ENCODE measurements at places on chromosomes 4 and X.

- no peak for DNase-seq
Measured at GRCh38 chrX:153412746-153413720, 1.8 kb downstream of the ZFP92 start.

DNA sequence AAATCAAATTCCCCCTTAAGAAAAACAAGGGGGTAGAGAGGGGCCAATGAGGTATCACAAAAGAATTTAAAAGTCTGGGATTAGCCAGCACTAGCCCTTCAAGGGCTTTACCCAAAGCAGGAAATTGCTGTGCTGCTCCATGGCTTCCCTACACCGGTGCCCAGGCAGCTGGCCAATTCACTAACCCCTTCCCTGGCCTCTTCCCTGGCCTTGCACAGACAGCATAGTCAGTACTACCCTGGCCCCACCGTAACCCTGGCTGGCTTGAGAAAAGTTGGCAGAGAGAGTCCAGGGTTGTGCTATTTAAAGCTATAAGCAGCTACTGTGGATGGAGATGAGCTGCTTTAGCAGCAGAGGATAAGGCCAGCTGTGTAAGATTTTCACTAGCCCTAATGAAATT is 43.1 kb downstream of the ADAMTS3 start:
- DNase-seq, result no peak

DNA sequence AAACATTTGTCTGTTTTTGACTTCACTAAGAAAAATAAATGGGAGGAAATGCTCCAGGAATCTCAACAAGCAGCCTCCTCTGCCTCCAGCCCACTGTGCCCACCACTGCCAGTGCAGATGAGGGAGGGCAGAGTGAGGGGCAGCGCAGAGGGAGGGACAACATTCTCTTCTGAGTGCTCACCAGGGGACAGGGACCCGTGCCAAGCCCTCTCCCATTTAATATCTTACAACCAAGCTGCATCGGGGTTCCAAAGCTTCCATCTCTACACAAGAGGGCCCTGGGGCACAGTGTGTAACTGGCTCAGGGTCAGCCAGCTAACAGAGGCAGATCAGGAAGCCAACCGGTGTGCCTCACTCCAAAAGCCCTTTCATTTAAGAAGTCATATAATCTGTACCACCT is 120.4 kb downstream of the NSUN7 start:
- DNase-seq, result no peak

GRCh38 chr4:69576251-69576877 is 63.1 kb downstream of the UGT2A2 start:
- DNase-seq, result no peak

GRCh38 chr4:87038837-87039615 is 104.2 kb downstream of the AFF1 start:
- peak; percentile 4 for DNase-seq

DNA sequence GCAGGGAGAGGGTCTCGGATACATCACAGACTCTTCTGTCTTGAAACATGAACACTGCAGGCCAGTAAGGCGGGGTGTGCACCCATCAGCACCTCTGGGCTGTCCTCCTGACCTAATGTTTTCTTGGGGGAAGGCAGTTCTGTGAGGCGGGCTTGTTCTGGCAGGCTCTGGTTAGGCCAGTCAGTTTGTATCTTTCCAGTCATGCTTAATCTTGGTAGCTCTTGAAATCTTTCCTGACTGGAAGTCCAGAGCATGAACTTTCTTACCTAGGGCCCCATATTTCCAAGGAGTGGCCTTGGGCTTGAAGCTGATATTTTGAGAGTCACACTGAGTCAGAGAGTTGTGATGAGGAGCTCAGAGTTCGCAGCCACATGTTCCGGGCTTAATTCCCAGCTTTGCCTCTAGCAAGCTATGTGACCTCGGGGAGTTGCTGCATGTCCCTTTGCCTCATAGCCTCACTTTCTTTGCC is 54.2 kb upstream of the RASSF6 start:
- DNase-seq, result no peak

GRCh38 chr4:33067221-33067620 is 2347.1 kb downstream of the PCDH7 start:
- DNase-seq, result no peak

DNA sequence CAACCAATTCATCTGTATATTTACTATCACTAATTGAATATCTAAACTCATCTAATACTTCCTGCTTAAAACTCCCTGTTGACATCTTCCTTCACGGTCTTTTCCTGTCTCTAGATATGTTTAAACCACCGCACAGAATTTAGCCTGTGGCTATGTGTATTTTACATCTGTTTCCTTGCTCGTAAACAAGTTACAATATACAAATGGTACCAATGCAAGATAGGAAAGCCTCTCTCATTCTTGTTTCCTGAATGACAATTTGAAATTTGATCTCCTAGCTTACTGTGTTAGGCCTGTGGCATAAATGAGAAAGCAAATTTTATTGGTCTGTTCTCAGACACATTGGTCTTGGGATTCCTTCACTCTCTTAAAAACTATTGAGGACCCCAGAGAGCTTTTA is 89.7 kb upstream of the PCDH7 start:
- DNase-seq, result no peak

- DNase-seq, result no peak
Measured at GRCh38 chr4:19375931-19376330, 875.8 kb upstream of the SLIT2 start.

GRCh38 chrX:107559506-107559905 is 68.8 kb upstream of the PRPS1 start:
- no peak for DNase-seq

- no peak for DNase-seq
Measured at GRCh38 chr4:77398256-77398655, 207.4 kb upstream of the CXCL13 start.

DNA sequence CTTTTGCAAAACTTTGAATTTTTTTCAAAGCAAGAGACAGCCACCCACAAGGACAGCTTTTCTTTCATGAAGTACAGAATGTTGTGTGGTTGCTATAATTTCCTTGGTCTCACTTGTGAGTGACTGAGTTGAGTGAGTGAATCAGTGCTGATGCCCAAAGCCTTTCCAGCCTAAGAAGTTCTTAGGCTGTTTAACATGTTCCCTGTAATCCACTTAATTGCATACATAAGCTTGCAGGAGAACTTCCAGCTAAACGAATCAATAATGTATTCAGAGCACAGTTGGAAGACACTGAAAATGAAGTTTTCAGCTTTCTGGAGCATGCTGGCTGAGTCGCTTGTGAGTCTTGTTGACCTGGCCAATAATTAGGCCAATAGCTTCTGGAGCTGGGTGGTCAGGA is 42.0 kb upstream of the GK2 start:
- no peak for DNase-seq

- DNase-seq, result no peak
Measured at GRCh38 chr4:120858776-120859175, 63.8 kb downstream of the PRDM5 start.

- no peak for DNase-seq
Measured at GRCh38 chr4:51851090-51851936, 8.4 kb downstream of the DCUN1D4 start.

- no peak for DNase-seq
Measured at GRCh38 chr4:73392936-73393335, 11.2 kb upstream of the ALB start.

- no peak for DNase-seq
Measured at GRCh38 chrX:123169247-123169901, 14.7 kb upstream of the GRIA3 start.

DNA sequence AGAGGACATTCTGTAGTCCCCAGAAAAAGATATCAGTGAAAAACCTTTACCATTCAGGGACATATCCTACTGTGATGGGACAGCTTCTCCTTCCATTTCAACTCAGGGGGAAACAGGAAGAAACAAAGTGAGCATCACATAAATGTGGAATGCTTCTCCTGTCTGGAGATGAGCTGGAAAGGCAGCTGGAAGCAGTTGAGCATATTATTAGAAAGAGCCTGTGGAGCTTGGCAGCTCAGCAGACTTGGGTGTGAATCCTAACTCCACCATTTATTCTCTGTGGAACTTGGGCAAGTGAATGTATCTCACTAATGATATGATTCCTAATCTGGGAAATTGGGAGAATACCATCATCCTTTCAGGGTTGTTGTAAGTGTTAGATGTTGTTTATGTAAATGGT is 232.1 kb upstream of the F9 start:
- no peak for DNase-seq

GRCh38 chr4:6362896-6363295 is 93.2 kb downstream of the WFS1 start:
- DNase-seq, result no peak

DNA sequence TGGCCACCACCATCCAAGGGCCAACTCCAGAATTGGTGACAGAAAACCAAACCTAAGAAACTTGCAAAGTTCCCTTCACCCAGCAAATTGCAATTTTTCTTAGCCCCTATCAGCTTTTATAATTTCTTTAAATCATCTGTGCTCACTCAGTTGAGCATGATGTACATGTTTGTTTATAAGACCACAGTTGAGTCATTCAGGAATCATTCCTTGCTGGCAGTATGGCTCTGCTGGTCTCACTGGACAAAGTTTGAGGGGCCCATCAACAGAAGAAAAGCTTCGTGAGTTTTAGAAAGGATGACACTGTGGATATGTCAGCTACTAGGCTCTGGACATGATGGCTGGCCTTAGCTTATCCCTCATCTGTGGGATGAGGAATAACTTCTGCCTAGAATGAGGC is 4.0 kb downstream of the TRPC5 start:
- DNase-seq, result no peak

GRCh38 chr4:137640156-137640837 is 108.0 kb upstream of the PCDH18 start:
- no peak for DNase-seq

DNA sequence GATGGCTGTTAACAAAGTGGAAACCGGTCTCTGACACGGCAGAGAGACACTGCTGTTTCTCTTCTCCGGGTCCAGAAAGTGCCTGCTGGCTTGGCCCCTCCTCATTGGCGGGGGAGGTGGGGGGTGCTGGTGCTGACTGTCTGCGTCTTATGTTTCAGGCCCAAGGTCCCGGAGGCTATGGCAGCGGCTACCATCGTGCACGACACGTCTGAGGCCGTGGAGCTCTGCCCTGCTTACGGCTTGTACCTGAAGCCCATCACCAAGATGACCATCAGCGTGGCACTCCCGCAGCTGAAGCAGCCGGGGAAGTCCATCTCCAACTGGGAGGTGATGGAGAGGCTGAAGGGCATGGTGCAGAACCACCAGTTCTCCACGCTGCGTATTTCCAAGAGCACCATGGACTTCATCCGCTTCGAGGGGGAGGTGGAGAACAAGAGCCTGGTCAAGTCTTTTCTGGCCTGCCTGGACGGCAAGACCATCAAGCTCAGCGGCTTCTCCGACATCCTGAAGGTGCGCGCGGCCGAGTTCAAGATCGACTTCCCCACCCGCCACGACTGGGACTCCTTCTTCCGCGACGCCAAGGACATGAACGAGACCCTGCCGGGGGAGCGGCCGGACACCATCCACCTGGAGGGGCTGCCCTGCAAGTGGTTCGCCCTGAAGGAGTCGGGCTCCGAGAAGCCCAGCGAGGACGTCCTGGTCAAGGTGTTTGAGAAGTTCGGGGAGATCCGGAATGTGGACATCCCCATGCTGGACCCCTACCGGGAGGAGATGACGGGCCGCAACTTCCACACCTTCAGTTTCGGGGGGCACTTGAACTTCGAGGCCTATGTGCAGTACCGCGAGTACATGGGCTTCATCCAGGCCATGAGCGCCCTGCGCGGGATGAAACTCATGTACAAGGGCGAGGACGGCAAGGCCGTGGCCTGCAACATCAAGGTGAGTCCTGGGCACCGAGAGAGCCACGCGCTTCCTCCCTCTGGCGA is 2.2 kb downstream of the AKAP17A start:
- DNase-seq, result no peak

DNA sequence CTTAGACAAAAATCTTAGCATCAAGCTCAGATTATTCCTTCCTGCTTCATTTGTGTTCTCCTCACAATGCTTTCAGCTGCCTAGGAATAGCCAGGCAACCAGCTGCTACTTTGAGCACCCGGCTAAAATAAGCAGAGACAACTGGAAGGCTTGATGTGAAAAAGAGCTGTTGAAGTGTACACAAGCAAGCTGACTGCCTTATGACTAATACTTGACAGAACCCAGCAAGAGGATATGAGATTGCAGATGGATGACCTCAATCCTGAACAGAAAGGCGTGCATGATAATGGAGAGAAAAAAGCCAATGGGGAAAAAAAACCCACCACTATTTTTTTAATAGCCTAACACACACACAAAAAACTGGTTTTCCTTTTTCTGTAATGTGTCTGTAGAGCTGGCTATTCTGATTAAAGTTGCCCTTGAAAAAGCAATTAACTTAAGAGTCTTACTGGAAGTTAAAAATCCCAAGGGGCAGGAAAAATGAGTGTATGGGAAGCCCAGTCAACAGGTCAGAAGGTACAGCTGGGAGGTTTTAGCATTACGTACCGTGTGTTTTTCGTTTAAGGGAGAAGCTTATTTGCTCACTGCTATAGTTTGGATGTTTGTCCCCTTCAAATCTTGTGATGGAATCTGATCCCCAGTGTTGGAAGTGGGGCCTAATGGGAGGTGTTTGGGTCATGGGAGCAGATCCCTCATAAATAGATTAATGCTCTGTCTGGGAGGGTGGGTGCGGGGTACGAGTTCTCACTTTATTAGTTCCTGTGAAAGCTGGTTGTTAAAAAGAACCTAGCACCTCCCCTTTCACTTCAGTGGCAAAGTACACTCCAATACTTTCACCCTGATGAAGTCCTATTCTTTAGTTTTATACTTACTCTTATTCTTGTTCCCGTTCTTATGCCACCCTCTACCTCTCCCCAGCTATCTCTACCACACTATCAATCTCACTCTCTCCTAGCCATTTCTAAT is 37.1 kb upstream of the HERC6 start:
- DNase-seq, result peak; percentile 69

DNA sequence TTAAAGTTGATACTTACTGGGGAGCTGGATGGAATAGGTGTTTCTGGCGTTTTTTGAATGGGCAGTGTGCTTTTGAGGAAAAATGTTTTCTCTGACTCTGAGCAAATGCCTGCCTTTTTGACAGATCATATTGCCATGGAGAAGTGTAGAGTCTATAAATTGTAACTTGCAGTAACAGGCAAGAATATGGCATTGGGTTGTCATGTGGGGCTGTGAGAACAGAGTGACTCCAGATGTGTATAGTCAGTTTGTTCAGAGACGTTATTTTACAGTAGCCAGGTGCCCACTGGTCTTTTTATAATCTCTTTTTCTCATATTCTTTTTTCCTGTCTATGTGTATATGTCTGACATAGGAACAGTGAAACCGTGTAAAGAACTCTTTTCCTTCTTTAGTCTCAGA is 40.8 kb downstream of the RAPGEF2 start:
- no peak for DNase-seq
